GM13976 (cell line): ENCODE measurements at places on chromosomes 12 and 14.

- DNase-seq, result no peak
Observed at GRCh38 chr12:1384910-1385309, 209.5 kb downstream of the FBXL14 start.

- DNase-seq, result peak; percentile 39
Observed at GRCh38 chr12:63420206-63420644, 248.1 kb downstream of the DPY19L2 start.

- peak; percentile 8 for DNase-seq
Observed at GRCh38 chr14:93150227-93151208, 34.2 kb downstream of the MOAP1 start.

- DNase-seq, result no peak
Observed at GRCh38 chr12:108017472-108018057, 111.5 kb upstream of the WSCD2 start.

GRCh38 chr14:33774723-33775470, 176.0 kb downstream of the EGLN3 start:
- no peak for DNase-seq

DNA sequence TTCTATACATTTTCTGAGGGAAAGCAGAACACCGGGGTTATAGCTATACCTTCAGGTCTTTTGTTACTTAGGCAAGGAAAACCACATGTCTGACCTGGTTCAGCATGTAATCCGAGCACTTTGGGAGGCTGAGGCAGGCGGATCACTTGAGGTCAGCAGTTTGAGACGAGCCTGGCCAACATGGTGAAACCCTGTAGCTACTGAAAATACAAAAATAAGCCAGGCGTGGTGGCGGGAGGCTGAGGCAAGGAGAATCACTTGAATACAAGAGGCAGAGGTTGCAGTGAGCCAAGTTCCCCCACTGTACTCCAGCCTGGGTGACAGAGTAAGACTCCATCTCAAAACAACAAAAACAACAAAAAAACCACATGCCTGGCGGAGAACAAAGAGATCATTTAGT, 177.6 kb downstream of the ACSS3 start:
- no peak for DNase-seq

DNA sequence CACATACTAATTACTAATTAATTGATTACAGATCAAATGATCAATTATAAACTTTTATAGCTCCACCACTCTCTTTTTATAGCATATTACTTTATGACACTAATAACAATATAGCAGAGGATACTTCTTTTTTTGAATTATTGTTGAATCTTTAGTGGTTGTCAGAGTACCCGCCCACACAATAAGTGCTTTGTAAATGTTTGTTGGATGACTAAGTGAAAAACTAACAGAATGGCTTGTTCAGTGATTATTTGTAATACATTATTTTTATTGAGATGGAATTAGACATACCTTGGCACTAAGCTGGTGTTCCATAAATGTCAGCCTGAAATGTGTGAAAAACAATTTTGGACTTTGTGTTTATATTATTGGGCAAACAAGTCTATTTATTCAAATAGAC, 670.5 kb upstream of the ATXN7L3B start:
- DNase-seq, result no peak
